Skin of body (tissue), 3 donors: ENCODE measurements at places on chromosomes 3 and 15. TPM values are rescaled to one million over a fixed set of nuclear protein-coding genes. Genes with fewer than 3 reads are reported as not detected.
A peak's percentile ranks its signal among the peaks of the same experiment; 100 is the strongest.

MCF2L2 gene
- 0.89 TPM for total RNA-seq

GRCh38 chr3:79405183-79405582 lies 362.6 kb downstream of the ROBO1 start:
- DNase-seq = no peak

DNA sequence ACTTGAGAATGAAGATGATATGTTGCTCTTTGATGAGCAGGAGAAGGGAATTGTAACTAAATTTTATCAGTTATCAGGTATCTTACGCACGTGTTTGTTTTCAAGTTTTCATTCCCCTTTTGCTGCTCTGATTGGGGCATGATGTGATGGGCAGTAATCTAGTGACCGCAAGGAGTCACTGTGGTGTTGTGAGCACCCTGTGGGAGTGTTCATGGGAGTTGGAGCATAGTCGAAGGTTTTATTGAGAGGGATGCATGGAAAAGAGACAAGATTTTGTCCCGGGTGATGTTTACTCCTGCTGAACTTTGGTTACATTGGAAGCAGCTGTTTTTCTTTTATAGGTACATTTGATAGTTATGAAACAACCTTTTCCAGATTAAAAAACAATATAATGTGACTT lies 2.1 kb downstream of the FAN1 start:
- DNase-seq = no peak

GRCh38 chr15:27797765-27798164 lies 301.4 kb downstream of the OCA2 start:
- no peak for DNase-seq

DNA sequence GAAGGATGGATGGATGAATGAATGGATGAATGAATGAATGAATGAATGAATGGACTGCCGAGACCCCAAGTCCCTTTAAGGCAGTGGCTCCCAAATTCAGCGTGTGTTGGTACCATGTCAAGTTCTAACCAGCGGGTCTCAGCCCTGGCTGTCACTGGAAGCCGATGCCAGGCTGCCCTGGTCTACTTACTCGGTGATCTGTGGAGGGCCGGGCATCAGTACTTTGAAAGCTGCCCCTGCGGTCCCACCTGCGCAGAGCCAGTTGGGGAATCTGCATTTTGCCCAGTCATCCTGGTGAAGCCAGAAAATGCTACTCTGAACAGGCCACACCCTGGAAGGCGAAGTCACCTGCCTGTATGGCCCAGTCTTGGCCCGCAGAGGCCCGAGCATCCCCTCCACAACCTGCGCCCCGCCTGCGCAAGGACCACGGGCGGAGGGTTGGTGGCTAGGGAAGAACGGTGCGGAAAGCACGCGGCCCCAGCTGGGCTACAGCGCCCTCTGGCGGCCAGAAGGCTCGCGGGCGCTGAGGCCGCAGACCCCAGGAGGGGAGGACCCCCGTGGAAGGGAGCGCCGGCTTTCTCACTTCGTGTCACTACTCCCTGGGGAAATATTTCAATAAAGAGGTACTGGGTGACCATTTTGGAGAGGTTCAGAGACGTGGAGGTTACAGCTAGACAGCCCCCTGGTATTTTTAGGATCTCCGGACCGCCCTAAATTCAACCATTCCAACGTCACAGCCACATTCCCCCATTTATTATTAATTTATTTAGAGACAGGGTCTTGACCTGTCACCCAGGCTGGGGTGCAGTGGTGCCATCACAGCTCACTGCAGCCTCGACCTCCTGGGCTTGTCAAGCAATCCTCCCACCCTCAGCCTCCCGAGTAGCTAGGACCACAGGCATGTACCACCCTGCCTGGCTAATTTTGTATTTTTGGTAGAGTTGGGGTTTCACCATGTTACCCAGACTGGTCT lies 34.9 kb downstream of the PRKCD start:
- peak; percentile 25 for DNase-seq

GRAMD2A gene
- 0.39 TPM for total RNA-seq

DNA sequence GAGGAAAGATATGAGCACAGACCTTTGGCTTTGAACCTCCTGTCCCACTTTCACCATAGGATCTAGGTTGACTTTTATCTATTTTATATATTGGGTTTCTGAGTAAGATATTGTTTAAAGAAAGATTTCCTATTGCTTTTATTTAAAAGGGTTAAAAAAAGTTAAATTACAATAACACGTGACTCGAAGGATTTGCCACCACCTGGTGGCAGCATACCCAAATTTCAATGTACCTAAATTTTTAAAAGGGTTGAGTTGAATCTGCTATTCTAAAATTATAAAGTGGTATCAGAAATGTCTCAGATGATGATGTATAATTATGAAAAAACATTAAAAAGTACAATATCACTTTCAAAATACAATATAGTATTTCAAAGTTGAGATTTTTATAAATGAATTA lies 368.4 kb downstream of the MECOM start:
- DNase-seq = no peak

IL12A gene
- 0.30 TPM for total RNA-seq

DNA sequence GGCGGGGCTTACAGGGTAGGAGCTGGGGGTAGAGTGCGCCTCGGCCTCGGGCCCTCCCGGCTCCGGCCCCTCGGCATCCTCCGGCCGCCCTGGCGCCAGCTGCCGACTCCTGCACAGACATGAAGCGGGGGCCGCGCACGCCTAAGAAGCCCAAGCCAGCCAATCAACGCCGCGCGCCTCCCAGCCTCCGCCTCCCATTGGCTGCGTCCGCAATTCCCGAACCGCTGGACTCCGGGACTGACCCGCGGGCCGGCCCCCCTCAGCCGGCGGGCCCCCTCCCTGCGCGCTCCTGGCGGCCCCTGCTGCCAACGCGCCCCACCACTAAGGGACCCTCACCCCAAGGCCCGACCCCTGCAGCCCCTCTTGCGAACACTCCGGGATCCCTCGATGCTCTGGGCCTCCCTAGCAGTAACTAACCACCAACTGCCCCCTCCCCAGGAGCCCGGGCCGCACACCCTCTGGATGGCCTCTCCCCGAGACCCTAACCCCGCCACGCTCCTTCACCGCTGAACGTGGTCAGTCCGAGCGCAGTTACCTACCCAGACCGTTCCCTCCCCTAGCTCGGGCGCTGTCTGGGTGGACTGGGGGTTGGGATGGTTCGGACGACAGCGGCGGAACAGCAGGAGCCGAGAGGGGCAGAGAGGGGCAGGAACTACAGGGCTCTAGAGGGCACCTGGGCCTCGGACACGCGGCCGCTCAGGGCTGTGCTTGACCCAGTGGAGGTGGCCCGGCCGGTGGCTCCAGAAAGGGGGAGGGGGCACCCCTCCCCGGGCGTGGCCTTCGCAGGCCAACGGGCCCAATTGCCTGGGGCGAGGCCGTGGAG lies 5.0 kb downstream of the GATA2 start:
- DNase-seq = peak; percentile 36

DNA sequence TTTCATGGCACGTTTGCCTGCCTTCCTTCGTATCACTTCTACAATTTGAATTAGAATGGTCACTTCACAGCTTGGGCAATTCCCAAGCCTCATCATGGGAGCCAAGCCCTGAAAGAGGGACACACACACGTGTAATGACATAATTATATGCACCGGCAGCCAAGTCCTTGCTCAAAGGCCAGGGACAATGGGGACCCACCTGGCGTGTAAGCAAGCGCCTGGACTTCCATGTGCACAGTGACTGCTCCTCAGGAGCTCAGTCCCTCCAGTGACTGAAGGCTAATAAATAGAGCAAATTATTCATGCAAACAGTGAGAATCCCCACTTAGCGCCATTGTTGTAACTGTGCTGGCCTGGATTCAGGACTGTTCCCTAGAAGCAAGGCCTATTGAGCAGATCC lies 115.1 kb downstream of the DNAJB8 start:
- DNase-seq = no peak

DNA sequence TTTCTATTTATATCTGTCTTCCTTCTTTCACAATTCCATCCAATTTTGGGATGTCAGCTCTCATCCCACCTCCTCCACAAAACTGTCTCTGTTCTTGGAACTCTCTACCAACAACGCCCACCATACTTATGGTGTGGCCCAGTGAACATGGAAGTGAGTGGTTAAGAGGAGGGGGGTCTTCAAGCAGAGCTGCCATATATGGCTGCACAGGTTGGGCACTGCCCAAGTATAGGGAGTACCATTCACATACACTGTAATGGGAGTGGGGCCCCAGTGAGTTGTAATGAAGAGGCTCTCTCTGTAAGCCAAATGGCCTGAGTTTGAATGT lies 7.9 kb upstream of the CAMK1 start:
- DNase-seq = no peak

RAMAC gene
- 32.2 TPM for total RNA-seq

DNA sequence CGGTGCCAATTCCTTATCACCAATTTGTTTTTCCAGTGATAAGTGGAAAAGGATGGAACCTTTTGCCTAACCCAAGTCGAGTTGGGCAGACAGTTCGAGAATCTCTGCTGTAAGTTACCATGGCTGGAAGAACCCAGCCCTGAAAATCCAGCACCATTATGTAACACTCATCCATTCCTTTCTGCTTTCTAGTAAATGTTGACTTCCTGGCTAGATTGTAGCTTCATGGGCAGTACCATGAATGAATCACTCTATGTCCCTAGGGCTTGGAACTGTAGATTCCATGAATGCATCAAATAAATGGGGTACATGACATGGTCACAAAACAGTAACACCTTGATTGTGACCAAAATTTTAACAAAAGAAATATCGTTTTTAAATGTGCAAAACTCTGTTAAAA lies 14.0 kb downstream of the CHCHD4 start:
- DNase-seq = no peak

- no peak for DNase-seq
Observed at GRCh38 chr3:42664438-42664803, 10.9 kb downstream of the ZBTB47 start.

DNA sequence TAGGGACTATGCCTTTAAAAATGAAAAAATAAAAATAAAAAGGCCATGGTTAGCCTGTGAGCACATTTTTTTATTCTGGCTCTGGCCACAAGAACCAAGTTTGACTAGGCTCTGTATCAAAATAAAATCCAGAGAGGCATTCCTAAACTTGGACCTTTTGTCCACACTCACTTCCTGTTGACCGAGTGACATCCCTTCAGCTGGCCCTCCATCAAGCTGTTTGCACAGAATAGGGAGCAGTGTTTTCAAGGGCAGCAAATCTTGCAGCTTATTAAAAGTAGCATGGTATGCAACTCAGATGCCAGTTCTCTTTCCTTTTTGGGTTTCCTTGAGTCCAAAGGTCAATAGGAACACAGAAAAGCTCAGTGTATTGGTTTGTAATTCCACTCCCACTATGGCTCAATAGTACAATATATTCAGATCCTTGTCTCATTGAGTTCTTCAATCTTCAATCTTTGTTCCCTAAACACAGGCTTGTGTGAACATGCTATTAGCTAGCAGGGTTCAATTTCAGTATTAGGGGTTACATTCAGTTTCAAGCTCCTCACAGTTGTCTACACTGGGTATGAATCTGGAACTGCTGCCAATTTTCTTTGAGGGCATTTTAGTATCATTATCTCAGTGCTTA lies 244.5 kb downstream of the RBMS3 start:
- DNase-seq = peak; percentile 61

DNA sequence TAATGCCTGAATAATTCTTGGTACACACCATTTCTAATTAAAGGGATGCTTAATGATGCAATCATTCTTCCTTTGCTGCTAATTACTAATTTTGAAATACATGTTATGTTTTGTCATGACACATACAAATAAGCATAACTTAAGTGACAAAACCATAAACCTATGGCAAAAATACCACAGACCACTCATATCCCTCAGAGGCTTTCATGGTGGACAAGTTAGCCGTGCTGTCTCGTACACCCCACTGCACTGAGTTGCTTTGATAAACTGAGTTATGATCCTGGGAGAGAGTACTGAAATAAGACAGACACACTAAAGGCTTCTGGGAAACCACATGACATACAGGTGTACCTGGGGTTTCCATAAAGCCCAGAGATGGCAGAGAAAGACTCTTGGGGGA lies 913.8 kb downstream of the FHIT start:
- no peak for DNase-seq

MIX23 gene
- total RNA-seq = 18.9 TPM

GRCh38 chr3:123584284-123584987 lies 417 bp downstream of the HACD2 start:
- DNase-seq = no peak

DNA sequence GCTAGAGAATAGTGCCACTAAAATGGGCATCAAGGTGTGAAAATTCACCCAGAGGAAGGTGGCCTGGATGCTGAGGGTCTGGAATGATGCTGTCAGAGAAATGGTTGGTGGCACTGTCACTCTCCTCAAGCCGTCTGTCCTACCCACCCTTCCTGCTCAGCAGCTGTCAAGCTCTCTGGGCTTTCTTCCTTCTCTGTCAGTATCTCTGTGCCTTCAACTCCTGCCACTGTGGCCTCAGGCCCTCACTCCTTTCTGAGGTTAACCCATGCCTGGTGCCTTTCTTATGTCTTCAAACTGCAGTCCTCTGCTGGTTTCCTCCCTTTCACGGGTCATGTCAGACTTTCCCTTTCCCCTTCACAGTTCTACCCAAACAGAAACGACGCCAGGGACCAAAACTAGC lies 4.4 kb downstream of the MYO5C start:
- DNase-seq = no peak

IQCF2 gene
- not detected for total RNA-seq

DNA sequence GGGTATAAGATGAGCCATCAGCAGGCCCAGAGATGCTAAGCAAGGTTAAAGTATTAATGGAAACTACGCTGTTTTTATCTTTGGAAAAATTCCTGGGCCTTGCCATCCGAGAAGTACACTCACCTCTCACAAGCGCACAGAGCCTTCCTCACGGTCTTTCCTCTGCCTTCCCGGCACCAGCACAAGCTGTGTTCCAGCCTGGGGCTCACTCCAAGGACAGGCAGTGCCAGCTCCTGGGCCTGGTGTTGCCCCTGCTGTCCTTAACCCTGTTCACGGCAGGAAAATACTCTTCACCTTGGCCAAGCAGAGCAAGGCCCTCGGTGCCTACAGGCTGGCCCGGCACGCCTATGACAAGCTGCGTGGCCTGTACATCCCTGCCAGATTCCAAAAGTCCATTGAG lies 14.3 kb upstream of the RHO start:
- DNase-seq = no peak

GRCh38 chr3:98705212-98705611 lies 57.9 kb upstream of the ST3GAL6 start:
- DNase-seq = no peak

DNA sequence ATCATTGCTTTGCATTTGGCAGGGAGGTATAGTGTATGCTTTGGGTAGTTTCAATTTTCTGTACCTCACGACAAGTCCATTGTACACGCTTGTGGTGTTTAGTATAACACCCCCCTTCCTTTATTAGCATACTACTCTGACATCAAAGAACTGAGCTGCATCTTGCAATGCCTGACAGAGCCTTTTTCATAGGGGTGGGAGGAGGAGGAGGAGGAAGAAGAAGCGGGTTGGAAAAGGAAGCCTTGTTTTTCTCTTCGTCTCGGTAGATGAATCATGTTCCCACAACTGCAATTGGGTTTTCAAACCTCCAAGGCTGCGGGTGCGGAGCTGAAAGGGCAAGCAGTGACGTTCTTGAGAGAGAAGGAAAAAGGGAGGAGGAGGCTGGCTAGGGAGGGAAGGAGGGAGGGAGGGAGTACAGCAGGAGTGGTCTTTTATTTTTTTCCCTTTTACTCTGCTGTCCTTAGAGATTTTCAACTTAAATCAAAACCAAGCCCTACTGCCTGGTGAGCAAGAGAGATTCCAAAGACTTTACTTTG lies 175.7 kb downstream of the KLHL25 start:
- peak; percentile 90 for DNase-seq

SAMMSON gene
- total RNA-seq = 0.69 TPM

MYH15 gene
- total RNA-seq = 0.49 TPM

- peak; percentile 38 for DNase-seq
Observed at GRCh38 chr15:29268706-29269484, 727 bp downstream of the NSMCE3 start.
